ENCODE measurements at places on chromosomes 11 and 22.

GRCh38 chr11:122159861-122160260 lies 43.8 kb upstream of the BLID start:
- H3K4me3 ChIP-seq = no peak overlapping the region
- H3K4me1 ChIP-seq = peaks cover 10% of the 10 kb centered on the region
- no peak overlapping the region for H3K27ac ChIP-seq
- H3K36me3 ChIP-seq = no peaks in the 10 kb centered on the region
- peaks cover 17% of the 10 kb centered on the region for H3K27me3 ChIP-seq
- no peak for DNase-seq

DNA sequence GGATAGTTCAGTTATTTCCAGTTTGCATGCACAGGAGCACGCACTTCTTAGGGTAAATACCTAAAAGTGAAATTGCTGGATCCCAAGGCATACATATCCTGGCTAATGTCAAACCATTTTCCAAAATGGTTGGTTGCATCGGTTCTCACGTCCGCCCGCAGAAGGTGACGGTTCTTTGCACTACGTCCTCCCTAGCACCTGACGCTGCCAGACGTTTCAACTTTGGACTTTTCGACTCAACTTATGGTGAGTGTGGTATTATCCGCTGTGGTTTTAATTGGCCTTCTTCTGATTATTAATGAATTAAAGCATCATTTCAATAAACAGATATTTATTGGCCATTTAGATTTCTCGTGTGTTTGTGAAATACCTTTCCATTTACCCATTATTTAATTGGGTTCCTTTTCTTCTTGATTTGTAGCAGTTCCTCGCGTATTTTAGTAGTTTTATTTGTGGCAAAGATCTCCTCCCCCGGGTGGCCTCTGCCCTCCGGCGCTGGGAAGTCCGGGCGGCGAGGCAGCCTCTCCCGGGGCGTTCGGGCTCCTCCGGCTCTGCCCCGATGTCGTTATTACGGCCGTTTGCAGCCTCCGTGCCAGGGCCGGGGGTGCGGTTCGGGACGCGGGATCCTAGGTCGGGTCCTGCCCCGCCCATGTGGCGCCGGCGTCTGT lies at the start of gene JHY:
Gene JHY, plus strand, starts transcription at position 571 of the 668 bp plus-strand sequence. CDS start 3,091 bp downstream, outside the sequence.
- H3K36me3 ChIP-seq = peaks cover 5% of the 10 kb centered on the region
- H3K4me1 ChIP-seq = peaks cover 33% of the 10 kb centered on the region
- H3K27ac ChIP-seq = peak within 1 kb of the TSS; percentile 81
- H3K27me3 ChIP-seq = peaks cover 4% of the 10 kb centered on the region

DNA sequence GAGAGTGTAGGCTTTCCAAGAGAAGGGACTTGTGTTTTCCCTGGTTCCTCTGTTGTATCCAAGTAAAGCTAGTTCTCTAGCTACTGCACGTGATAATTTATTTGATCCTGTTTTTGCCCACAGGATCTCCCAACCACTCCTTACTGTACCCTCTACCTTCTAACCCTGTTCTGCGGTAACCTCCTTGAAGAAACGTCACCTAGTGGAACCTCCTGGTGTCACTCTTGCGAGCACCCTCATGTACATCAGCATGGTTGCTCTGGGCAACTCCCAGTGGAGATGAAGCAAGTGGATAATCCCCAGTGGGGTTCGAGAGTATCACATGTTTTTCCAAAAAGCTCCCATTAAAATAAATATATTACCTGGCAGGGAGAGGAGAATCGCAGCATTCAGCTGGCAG lies 108.9 kb upstream of the CLMP start:
- H3K27me3 ChIP-seq = peaks cover 6% of the 10 kb centered on the region
- H3K27ac ChIP-seq = peak overlapping the region; percentile 1
- H3K4me3 ChIP-seq = peak overlapping the region; percentile 70
- H3K4me1 ChIP-seq = peaks cover 49% of the 10 kb centered on the region
- H3K36me3 ChIP-seq = no peaks in the 10 kb centered on the region
- DNase-seq = no peak

- no peak overlapping the region for H3K4me3 ChIP-seq
- no peak overlapping the region for H3K27ac ChIP-seq
- H3K36me3 ChIP-seq = no peaks in the 10 kb centered on the region
- DNase-seq = no peak
These were observed 591.3 kb downstream of the LRRC4C start for GRCh38 chr11:40867991-40868632.

GRCh38 chr22:28909375-28909774 lies 26.0 kb downstream of the ZNRF3 start:
- peaks cover 2% of the 10 kb centered on the region for H3K36me3 ChIP-seq
- H3K4me1 ChIP-seq = peaks cover 41% of the 10 kb centered on the region
- peak overlapping the region; percentile 92 for H3K27ac ChIP-seq
- peak; percentile 80 for DNase-seq
- H3K27me3 ChIP-seq = peaks cover 47% of the 10 kb centered on the region
- H3K4me3 ChIP-seq = no peak overlapping the region

DNA sequence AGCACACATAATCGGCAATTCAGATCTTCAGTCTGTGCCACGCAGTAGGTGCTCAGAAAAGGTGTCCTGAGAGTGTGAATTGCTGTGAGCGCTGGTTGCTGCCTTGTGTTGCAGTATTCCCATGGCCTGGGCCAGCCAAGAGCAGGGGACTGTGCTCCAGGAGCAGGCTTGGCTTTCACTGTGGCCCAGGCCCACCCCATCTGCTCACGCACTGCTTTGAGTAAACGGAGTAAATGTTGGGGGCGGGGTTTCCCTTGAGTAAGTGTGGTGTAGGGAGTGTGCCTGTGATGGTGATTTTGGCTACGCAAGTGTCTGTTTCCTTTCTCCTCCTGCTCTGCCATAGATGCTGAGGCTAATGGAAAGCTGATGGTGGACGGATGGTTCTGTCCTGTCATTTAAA lies 2.3 kb downstream of the CTTN start:
- peaks cover 41% of the 10 kb centered on the region for H3K4me1 ChIP-seq
- peaks cover 17% of the 10 kb centered on the region for H3K36me3 ChIP-seq
- H3K27me3 ChIP-seq = peaks cover 42% of the 10 kb centered on the region

DNA sequence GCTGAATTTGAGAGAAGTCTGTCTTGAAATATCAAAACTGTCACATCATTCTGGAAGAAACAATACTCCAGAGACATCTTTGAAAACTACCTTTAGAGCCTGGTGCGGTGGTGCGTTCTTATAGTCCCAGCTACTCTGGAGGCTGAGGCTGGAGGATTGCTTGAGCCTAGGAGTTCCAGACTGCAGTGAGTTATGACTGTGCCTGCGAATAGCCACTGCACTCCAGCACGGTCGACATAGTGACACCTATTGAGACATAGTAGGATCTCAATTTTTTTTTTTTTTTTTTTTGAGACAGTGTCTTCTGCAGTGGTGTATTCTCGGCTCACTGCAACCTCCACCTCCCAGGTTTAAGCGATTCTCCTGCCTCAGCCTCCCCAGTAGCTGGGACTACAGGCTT lies 11.5 kb upstream of the AIFM3 start:
- no peak overlapping the region for H3K27ac ChIP-seq
- DNase-seq = no peak
- no peak overlapping the region for H3K4me3 ChIP-seq
- H3K27me3 ChIP-seq = peaks cover 32% of the 10 kb centered on the region
- H3K4me1 ChIP-seq = peaks cover 10% of the 10 kb centered on the region

- H3K36me3 ChIP-seq = peaks cover 18% of the 10 kb centered on the region
- peaks cover 55% of the 10 kb centered on the region for H3K4me1 ChIP-seq
These were observed 8.0 kb downstream of the AHNAK start for GRCh38 chr11:62538470-62539237.

DNA sequence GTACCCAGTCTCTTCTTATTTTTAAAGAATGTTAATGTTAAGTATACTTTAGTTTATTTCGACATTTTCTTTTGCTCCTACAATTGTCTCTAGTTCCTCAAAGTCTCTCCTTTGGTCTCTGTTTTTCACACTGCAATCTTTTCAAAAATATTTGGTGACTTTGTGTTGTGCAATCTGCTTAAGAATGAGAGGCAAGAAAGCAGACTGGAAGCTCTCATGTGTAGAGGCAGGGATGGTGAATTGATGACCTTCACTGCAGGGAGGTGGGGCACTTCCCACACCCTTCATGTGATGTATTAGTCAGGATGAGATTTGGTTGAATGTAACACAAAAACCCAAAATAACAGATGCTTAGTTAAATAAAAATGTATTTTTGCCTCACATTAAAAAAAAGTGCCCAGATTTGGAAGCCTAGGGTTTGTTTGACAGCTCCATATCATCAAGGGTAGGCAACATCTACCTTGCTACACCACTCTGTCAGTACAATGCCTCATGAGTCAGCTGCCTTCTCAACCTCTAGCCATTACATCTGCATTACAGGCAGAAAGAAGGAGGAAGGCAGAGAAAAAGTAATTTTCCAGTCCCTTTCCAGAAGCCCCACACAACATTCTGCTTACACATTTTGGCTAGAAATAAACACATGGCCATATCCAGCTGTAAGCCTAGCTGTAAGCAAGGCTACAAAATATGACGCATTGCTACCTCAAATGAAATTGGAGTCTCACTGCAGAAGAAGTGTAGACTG lies 3.8 kb upstream of the MMP27 start:
- no peak overlapping the region for H3K4me3 ChIP-seq
- H3K27ac ChIP-seq = no peak overlapping the region
- no peak for DNase-seq
- no peaks in the 10 kb centered on the region for H3K36me3 ChIP-seq
- H3K27me3 ChIP-seq = peaks cover 19% of the 10 kb centered on the region
- H3K4me1 ChIP-seq = no peaks in the 10 kb centered on the region

DNA sequence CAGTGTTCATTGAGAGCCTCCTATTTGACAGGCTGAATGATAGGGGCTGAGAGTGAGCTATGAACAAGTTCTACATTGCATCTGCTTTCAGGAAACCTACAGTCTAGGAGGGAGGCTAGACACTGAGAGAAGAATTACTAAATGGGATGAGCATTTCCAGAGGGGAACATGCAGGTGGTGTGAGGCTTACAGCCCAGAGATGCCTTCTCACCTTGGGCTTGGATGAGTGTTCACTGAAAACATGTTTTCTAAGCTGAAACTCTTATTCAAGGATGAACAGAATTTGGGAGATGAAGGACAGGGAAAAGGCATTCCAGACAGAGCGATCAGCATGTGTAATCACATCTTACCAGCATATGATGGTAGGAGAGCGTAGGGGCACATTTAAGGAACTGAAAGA lies 177.5 kb upstream of the E2F8 start:
- H3K27me3 ChIP-seq = peaks cover 16% of the 10 kb centered on the region
- H3K4me1 ChIP-seq = no peaks in the 10 kb centered on the region
- no peak for DNase-seq
- H3K4me3 ChIP-seq = no peak overlapping the region

- H3K36me3 ChIP-seq = no peaks in the 10 kb centered on the region
- DNase-seq = no peak
- no peak overlapping the region for H3K27ac ChIP-seq
- no peak overlapping the region for H3K4me3 ChIP-seq
- H3K4me1 ChIP-seq = no peaks in the 10 kb centered on the region
- H3K27me3 ChIP-seq = peaks cover 9% of the 10 kb centered on the region
These were observed 18.0 kb upstream of the RAB38 start for GRCh38 chr11:88193278-88193677.
